ENCODE measurements at places on chromosomes 16 and 17.

GRCh38 chr17:50686494-50687199 is 21.1 kb downstream of the ANKRD40 start:
- peak; percentile 93 for DNase-seq

DNA sequence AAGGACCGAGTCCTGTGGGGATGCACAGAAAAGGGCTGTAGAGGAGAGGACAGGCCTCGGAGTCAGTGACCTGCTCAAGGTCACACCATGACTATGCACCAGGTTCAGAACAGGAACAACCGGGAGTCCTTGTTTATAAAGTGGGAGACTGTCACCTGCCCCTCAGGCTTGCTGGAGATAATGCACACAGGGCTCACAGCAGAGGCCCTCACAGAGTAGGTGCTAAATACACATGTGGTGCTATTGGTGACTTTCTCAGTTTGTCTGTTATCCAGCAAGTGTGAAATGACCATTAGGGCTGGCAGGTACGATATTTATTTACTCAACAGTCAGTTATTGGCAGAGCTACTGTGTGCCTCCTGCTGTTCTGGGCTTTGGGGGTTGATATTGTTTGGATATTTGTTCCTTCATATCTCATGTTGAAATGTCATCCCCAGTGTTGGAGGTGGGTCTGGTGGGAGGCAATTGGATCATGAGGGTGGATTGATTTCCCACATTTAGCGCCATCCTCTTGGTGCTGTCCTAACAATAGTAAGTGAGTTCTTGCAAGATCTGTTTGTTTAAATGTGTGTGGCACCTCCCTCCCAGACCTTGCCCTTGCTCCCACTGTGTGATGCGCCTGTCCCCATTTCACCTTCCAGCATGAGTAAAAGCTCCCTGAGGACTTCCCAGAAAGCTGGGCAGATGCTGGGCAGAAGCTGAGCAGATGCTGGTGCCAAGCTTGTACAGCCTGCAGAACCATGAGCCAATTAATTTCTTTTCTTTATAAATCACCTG is 162.1 kb upstream of the MPHOSPH6 start:
- DNase-seq, result no peak

DNA sequence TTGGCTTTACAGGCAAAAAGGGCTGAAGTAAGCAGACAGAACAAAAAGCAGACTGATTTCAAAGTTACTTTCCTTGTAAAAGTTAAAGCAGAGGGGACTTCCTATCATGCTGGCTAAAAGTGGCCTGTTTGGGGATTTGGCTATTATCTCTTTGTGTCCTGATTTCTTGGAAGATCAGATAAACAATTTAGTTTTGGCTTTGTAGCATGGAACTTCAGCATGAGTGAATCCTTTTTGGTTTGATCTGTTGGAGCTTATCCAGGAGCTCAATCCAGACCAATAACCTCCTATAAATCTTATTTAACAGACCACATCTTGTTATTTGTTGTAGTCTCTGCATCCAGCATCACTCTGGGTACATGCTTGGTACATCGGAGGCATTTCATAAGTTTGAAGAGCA is 8.9 kb upstream of the RNF112 start:
- DNase-seq, result no peak

DNA sequence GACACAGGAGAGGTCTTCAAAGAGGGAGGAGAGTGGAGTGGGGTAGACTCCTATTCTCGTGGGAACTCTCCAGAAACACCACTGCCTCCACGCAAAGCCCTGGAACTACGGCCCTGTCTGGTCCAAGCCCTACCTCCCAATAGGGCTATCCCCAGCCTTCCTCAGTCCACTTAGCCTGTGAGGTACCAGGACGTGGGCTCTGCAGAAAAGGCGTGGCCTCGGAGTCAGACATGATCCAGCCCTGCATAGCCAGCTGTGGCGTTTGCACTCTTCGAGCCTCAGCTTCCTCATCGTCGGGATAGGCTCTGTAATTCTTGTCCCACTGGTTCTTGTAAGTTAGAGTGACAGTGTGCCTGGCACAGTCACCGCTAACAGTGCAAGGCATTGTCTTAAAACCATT is 13.8 kb downstream of the ENDOV start:
- DNase-seq, result no peak

GRCh38 chr17:29243792-29244191 is 2.9 kb upstream of the CRYBA1 start:
- DNase-seq, result no peak

- no peak for DNase-seq
These were observed 4.2 kb upstream of the MEOX1 start for GRCh38 chr17:43665937-43666236.

DNA sequence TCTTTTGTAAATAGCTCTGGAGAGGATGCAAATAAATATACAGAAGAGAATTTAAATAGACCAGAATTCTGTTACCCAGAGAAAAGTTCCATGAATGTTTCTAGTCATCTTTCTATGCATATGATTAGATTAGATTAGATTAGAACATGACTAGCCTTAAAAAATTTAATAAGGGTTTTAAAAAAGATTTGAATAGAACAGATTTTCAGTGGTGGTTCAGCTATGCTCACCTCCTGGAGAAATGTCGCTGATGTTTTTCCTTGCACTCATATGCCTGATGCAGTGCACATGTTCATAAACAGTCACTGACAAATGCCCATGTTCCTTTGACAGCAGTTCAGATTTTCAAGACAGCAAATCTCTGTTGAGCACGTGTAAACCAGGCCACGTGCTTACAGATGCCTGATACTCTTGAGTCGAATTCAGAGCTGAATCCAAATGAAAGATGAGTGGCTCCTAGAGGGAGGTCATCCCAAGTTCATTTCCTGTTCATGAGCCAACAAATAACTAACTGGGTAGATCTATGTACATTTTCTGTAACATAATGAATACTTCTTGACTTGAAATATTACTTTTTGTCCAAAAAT is 19.9 kb upstream of the RAB11FIP4 start:
- peak; percentile 67 for DNase-seq

DNA sequence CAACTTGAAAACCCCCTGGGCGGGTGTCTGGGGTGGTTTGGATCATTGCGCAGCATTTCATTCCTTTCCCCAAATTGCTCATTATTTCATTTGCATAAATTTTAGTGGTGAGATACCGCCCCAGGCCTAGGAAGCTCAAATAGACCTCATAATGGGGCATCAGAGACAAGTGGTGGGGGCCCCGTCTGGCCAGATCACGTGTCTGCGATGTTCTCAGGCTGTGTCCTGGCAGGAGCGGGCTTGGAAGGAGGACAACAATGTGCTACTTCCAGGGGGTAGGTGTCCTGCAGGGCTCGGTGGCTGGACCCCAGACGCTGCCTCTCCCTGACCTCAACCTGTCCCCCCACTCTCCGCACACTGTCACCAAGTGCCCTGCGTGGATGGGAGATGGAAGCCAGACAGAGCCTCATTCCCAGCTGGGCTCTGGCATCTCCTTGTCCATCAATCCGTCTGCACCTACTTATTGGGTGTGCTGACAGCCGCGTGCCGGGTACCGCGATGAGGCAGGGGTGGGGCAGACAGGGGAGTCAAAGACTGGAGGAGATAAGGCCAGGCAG is 116.9 kb downstream of the NTN1 start:
- DNase-seq, result no peak

DNA sequence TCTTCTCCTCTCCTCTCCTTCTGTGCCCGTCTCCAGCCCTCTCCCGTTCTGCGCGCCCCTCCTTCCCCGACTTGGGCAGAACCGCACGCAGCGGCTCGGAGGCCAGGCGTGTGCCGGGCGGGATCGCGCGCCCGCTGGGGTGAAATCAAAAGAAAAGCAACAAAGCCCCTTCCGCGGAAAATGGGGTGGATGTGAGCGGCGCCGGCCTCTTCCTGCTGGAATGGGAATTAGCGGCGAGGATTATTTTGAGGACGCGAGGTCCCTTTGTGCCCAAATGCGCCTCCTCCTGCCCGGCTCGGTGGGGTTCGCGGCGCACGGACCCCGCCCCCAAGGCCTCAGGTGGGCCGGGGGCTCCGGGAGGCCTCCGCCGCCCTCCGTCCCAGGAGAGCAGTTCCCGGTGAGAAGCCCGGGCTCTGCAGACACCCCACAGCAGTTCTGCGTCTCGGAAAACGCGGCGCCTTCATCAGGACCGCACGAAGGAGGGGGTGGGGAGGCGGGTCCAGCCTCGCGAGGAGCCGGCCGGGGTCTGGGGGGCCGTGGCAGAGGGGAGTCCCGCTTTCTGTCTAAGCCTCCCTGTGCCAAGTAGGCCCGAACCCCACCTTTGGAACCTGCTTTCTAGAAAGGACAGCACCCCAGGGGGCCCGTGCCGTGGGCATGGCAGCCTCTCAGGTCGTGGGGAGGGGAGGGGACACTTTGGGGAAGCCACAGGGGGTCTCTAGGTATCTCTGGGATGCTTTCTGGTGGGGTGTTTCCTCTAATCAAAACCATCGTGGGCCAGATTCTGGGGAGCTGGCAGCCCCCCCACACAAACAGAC is 91.0 kb upstream of the CBX4 start:
- peak; percentile 17 for DNase-seq

DNA sequence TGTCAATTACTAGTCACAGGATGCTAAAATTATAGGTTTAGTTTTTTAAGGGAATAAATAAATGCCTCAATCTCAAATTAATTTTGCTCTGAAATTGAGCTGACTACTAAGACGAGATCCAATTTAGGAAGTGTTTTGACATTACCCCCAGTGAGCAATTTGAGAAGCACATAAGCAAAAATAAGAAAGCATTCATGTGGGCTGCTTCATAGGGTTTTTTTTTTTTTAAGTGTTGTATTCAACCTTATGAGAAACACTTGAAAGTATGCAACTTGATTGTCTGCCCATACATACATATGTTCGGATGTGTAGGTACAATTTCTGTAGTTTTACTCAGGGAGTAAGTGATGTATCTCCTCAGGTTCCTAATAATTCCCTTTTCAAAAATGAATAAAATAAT is 77.6 kb downstream of the PRKCA start:
- no peak for DNase-seq

GRCh38 chr16:2969545-2970521 is 685 bp downstream of the PAQR4 start:
- DNase-seq, result peak; percentile 16

- peak; percentile 79 for DNase-seq
These were observed 12.9 kb downstream of the BBS2 start for GRCh38 chr16:56506941-56507340.

- DNase-seq, result no peak
These were observed 527 bp upstream of the UBE2Z start for GRCh38 chr17:48907713-48908046.

DNA sequence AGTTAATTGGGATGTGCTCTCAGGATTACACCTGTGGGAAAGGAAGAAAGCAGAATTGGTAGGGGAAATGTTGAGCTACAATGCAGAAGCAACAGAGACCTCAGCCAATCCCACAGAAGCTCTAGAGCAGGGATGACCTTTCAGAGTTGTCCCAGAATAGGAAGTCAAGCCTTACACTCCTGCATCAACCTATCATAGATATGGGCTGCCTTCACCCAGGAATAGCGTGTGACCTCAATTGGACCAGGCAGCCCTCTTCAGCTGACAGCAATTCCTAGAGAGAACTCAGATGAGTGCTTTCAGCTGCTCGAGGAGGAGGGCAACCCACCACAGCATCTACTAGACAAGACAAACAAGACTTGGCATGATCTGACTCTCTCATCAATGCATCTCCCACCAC is 189.7 kb downstream of the TMEM132E start:
- DNase-seq, result no peak

DNA sequence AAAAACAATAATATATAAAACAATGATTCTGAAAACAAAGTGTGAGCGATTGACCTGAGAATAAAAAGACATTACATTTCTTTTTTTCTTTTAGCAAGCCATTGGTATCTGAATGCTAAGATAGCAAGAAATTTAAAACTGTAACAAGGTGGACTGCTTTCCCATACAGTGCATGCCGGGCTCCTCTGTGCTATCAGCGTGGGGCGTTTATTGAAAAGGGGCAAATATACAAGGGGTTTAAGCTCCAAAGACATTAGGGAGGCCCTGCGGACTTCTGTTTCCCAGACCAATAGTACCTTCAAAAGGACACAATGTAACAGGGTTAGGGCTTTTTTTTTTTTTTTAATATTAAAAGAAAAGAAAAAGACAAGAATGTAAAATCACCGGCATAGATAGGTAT is 261.3 kb downstream of the ZFHX3 start:
- DNase-seq, result no peak

- no peak for DNase-seq
These were observed 462.0 kb downstream of the CDH11 start for GRCh38 chr16:64659866-64660265.

DNA sequence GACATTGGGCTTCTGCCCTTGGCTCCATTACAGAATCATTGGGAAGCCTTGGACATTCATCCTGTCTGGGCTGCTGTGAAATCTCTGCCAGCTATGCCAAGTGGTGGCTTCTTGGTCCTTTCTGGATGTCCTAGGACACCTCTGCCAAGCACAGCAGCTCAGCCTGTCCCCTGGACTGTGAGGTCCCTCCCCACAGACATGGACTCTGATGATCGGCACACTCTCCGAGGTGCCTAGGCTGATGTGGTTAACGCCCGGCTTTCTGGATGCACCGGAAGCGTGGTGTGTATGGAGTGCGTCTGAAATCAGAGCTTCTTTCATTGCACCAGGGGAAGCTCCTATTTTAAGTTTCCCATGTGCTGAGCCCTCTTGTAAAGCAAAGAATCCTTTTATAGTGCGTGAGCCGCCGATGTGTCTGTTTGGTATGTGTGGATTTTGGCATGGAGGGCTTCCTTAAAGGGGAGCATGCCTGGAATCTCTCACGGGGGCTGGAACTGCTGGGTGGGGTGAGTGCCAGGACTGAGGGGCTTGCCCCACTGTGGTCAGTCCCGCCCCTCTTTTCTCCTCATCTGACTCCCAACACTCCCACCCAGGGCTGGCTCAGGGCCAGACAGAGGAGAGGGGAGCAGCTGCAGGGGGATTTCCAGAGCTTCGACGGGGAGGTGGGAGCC is 7.0 kb upstream of the ARHGAP23 start:
- peak; percentile 87 for DNase-seq

DNA sequence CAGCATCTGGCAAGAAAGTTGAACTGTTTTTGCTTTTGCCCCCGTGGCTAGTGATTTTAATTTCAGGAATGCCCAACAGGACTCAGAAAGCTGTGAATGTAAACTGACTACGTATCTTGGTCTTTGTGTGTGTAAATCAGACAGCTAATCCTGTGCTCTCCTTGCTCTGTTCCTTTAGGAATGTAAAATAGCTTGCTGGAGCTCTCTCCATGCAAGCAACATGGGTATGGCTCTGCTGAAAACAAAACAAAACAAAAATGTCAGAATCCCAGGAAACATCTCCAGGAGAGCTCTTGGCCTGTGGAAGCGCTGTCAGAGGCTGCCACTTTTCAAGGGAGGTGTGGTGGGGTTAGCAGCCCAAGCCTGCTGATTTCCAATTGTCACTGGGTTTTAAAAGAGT is 161.8 kb upstream of the NOG start:
- DNase-seq, result no peak

DNA sequence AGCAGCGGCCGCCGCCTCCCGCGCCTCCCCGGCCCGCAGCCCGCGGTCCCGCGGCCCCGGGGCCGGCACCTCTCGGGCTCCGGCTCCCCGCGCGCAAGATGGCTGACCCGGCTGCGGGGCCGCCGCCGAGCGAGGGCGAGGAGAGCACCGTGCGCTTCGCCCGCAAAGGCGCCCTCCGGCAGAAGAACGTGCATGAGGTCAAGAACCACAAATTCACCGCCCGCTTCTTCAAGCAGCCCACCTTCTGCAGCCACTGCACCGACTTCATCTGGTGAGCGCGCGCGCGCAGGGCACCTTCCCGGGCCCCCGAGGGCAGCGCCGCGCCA is 258 bp downstream of the PRKCB start:
- DNase-seq, result no peak
